Stimulated activated CD4-positive, alpha-beta T cell treated with anti-CD3 and anti-CD28 coated beads, Interleukin-4, amount 100 ng/mL, for 1 hour (primary cell): ENCODE measurements at places on chromosomes 13 and 19.

GRCh38 chr13:39897636-39898035 lies 242.2 kb downstream of the COG6 start:
- no peak for DNase-seq

DNA sequence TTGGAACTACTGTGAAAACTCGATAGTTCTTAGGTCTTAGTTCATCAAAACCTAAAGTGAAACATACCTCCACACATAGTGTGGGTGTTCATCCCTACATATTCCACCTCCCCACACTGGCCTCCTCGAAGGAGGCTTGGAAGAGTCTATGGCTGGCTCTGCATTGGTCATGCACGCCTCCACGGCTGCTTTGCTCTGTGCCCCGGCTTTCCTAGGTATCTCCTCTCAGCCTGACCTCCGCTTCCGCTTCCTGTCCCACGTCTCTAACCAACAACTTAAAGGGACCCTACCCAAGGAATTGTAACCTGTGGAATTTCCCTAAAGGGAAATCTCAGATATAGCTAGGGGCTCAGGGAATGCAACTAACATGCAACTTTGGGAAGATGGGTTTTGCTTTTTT lies 79.7 kb upstream of the MBNL2 start:
- DNase-seq, result no peak

DNA sequence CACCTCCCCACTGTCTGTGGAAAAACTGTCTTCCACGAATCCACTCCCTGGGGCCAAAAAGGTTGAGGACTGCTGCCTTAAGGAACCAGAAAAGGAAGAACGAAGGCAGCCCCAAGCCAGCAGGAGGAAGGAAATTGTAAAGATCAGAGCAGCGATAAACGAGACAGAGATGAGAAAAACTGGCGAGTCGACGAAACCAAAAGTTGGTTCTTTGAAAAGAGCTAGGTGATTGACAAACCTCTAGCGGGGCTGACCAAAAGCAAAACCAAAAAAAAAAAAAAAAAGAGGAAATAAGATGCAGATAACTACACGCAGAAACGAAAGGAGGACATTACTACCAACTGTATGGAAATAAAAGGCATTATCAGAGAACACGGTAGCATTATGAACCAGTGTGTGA lies 76.9 kb downstream of the GADD45B start:
- peak; percentile 21 for DNase-seq

- no peak for DNase-seq
These were observed 14.3 kb downstream of the IER2 start for GRCh38 chr19:13164343-13165161.

DNA sequence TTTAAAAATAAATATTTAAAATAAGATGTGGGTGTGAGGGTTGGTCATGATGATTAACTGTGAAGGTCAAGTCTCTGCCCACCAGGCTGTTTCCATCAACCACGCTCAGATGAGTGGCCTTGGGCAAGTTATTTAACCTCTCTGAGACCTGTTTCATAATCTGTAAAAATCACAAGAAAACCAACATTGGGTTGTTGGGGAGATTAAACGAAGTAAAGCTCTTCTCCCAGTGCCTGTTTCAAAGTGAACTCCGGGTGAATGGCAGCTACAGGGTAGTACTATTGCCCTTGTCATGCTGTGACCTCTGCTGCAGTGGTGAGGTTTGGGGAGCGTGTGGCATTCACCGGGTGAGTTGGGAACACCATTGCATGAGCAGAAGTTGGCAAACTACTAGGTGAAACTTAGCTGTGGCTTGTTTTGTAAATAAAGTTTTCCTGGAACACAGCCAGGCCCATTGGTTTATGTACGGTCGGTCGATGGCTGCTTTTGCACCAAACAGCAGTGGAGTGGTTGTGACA lies 153.2 kb downstream of the USP12 start:
- no peak for DNase-seq
